Stimulated activated naive CD8-positive, alpha-beta T cell treated with anti-CD3 and anti-CD28 coated beads, Interleukin-15, amount 100 ng/mL, for 72 hours (primary cell): ENCODE measurements at places on chromosomes 3 and 15.

DNA sequence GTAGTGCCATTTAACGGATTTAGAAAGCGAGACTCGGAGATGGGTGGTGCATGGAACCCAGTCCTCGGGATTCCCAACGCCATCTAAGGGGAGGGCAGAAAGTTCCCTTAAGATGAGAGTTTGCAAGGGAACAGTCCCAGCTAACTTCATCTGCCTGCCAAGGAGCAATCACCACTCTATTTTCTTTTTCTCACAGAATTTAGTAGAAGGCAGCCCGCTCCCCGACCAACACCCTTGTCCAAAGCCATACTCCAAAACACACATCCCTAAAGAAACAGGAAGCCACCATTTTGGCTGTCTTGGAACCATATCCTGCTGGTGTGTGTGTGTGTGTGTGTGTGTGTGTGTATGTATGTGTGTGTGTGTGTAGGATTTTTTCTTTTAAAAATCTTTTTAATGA lies 7.1 kb upstream of the FGD5 start:
- DNase-seq, result no peak

GRCh38 chr3:40187945-40188344 lies 121.6 kb upstream of the EIF1B start:
- no peak for DNase-seq

DNA sequence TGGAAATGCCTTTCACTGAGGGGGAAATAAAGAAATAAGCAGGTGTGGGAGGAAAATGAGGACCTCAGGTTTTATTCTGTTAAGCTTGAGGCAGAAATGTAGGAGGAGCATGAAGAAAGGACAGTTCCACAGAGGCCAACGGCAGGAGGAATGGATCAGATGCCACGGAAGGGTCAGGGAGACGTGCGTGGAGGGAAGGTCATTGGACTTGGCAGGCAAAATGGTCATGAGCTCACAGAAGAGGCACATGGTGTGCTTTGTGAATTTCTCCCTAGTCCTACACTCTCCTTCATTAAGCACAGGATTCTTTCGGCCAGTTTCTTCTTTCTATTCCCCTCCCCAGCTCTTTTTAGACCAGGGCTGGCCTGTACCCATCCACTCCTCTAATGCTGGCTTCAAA lies 32.5 kb upstream of the THSD4 start:
- DNase-seq, result no peak

DNA sequence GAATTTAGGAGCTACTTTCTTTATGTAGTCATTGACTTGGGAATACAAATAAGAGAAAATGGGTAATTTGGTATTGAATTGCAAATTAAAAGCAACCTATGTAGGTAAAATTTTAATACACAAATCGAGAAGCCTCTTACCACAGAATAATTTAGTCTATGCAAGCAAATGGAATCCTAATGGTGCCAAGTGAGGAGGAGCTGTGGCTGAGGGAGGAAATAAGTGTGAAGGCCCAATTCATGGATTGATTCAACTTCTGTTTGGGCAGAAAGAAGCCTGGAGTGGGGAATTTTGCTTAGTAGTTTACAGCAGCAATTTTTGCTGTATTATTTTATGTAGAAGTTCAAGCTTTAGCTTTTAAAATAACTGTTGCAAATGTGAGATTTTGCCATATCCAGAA lies 291.9 kb downstream of the OXSM start:
- no peak for DNase-seq
